Activated CD8-positive, alpha-beta T cell treated with anti-CD3 and anti-CD28 coated beads for 36 hours (primary cell): ENCODE measurements at places on chromosomes 3 and 15. TPM values are rescaled to one million over a fixed set of nuclear protein-coding genes. Genes with fewer than 3 reads are reported as not detected.

- no peaks in the 10 kb centered on the region for H3K27me3 ChIP-seq
- H3K4me3 ChIP-seq = no peak overlapping the region
- H3K4me1 ChIP-seq = peaks cover 18% of the 10 kb centered on the region
- H3K36me3 ChIP-seq = peaks cover 33% of the 10 kb centered on the region
Observed at GRCh38 chr15:78003539-78004008, 73.9 kb downstream of the TBC1D2B start.

GRCh38 chr3:136134091-136134490 is 62.0 kb downstream of the MSL2 start:
- H3K36me3 ChIP-seq = no peaks in the 10 kb centered on the region
- DNase-seq = no peak
- H3K4me3 ChIP-seq = no peak overlapping the region
- H3K27ac ChIP-seq = no peak overlapping the region

DNA sequence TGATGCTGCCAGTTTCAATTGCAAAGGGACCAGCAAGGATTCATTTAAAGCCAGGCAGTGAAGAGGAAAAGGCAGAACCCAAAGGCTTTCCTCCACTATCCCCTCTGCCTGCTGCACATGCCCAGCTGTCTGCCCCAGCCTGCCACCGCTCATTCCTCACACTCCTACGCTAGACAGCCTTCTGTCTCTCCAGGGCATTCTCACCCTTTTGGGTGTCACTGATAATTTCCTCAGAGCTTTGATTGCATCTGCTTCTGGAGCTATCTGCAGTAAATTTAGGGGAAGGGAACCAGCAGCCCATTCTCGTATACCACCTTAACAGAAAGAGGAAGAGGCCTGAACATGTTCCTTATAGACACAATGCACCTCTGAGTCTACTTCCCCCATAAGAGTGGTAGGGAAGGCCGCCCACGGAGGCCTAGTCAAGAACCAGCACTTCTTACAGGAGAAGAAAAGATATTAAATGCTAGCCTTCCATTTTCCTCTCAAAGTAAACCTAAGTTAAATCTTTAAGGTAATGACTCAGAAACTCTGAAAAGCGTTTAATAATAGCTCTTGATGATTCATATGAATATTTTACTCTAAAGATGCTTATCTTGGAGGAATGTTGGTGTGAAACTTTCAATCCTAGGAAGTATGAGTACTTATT is 20.9 kb downstream of the NUDT16 start:
- H3K36me3 ChIP-seq = peaks cover 3% of the 10 kb centered on the region
- peaks cover 6% of the 10 kb centered on the region for H3K27me3 ChIP-seq
- no peak overlapping the region for H3K4me3 ChIP-seq
- DNase-seq = no peak
- H3K27ac ChIP-seq = no peak overlapping the region

- DNase-seq = no peak
- no peak overlapping the region for H3K4me3 ChIP-seq
- no peaks in the 10 kb centered on the region for H3K36me3 ChIP-seq
- H3K27me3 ChIP-seq = peaks cover 15% of the 10 kb centered on the region
Observed at GRCh38 chr15:62103431-62103830, 36.7 kb downstream of the C2CD4A start.

GRCh38 chr3:123161167-123161566 is 40.6 kb upstream of the SEC22A start:
- H3K4me3 ChIP-seq = no peak overlapping the region
- H3K27ac ChIP-seq = no peak overlapping the region

DNA sequence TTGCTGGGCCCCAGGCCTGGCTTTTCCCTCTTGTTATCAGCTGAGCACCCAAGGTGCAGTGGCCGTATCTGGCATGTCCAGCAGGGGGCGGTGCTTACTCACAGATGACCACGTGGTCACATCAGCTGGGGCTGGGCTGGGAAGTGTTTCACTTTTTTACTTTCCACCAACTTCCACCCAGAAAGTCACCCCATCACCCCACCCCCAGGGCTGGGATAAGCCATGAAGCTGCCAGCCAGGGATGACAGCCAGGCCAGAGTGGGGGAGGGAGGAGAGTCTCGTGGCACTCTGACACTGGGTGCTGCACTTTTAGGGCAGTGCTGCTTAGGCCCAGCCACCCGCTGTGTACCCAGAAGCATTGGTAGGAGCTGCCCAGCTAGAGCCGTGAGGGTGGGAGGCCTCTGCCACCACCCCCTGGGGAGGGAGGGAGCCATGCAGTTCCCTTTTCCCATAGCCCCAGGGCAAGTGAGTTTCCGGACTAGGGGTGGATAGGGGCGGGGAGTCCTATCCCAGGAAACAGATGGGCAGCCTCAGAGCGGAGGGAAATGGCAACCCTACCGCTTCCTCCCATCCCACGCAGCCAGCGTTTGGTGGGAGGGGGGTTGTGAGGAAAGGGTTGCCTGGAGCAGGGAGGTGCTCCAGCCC is 6.1 kb downstream of the PPCDC start:
- no peak overlapping the region for H3K27ac ChIP-seq
- H3K27me3 ChIP-seq = no peaks in the 10 kb centered on the region
- peaks cover 24% of the 10 kb centered on the region for H3K36me3 ChIP-seq
- peaks cover 45% of the 10 kb centered on the region for H3K4me1 ChIP-seq

DNA sequence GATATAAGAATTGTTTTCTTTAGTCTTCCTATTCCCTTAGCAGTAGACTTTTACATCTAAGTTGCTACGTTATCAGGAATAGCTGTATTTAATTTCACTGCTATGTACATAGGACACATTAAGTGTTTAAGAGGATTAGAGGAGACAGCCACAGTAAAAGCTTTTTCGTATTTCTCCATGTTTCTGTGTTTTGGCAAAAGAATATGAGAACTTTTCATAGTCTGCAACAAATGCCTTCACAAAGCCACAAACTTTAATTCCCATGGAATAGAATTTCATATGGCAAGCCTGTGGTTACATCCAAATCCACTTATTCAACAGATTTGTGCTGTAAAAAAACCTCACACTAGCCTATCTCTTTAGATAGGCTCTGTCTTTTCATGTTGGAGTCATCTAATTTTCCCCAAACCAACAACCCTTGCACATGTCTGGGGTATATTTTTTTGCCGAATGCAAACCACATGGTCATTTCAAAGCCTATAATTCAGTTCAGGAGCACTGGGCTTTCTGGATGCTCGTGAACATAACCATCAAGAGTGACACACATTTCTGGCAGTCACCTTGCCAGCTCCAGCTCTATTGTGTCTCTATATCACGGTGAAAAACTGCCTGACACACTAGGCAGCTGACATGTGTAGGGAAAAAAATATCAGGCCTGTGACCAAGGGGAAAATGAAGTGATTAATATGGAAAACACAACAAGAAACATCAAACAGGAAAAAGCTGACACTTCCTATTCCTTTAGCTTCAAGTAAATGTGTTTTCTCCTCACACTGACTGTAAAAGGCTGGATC is 19.2 kb downstream of the PLD1 start:
- no peaks in the 10 kb centered on the region for H3K36me3 ChIP-seq
- H3K27ac ChIP-seq = no peak overlapping the region
- H3K4me1 ChIP-seq = no peaks in the 10 kb centered on the region
- no peaks in the 10 kb centered on the region for H3K27me3 ChIP-seq
- no peak for DNase-seq

GRCh38 chr3:59515966-59516365 is 466.1 kb upstream of the CFAP20DC start:
- H3K27ac ChIP-seq = no peak overlapping the region
- H3K4me3 ChIP-seq = no peak overlapping the region
- no peaks in the 10 kb centered on the region for H3K27me3 ChIP-seq
- H3K36me3 ChIP-seq = peaks cover 1% of the 10 kb centered on the region

GRCh38 chr3:84442533-84442932 is 516.3 kb upstream of the CADM2 start:
- no peak overlapping the region for H3K27ac ChIP-seq
- H3K36me3 ChIP-seq = no peaks in the 10 kb centered on the region
- no peak for DNase-seq
- no peaks in the 10 kb centered on the region for H3K4me1 ChIP-seq
- no peaks in the 10 kb centered on the region for H3K27me3 ChIP-seq
- H3K4me3 ChIP-seq = no peak overlapping the region

DNA sequence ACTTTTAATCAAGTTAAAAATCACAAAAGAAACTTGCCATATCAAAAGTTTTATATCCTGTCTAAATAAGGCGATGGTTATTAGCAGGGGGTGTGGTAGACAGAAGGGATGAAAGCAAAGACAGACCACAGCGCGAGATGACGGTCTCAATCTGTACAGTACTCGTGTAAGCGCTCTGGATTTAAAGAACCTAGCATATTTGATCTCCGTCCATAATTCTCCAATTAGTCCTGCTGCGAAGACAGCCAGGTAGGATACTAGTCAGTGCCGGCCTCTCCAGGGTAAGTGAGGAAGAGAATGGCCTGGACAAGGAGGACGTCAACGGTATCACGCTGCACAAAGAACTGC is 701 bp downstream of the SGO1 start:
- no peaks in the 10 kb centered on the region for H3K27me3 ChIP-seq
- DNase-seq = peak; percentile 54
- no peak overlapping the region for H3K4me3 ChIP-seq
- H3K4me1 ChIP-seq = peaks cover 5% of the 10 kb centered on the region
- H3K27ac ChIP-seq = no peak overlapping the region
- peaks cover 20% of the 10 kb centered on the region for H3K36me3 ChIP-seq

DNA sequence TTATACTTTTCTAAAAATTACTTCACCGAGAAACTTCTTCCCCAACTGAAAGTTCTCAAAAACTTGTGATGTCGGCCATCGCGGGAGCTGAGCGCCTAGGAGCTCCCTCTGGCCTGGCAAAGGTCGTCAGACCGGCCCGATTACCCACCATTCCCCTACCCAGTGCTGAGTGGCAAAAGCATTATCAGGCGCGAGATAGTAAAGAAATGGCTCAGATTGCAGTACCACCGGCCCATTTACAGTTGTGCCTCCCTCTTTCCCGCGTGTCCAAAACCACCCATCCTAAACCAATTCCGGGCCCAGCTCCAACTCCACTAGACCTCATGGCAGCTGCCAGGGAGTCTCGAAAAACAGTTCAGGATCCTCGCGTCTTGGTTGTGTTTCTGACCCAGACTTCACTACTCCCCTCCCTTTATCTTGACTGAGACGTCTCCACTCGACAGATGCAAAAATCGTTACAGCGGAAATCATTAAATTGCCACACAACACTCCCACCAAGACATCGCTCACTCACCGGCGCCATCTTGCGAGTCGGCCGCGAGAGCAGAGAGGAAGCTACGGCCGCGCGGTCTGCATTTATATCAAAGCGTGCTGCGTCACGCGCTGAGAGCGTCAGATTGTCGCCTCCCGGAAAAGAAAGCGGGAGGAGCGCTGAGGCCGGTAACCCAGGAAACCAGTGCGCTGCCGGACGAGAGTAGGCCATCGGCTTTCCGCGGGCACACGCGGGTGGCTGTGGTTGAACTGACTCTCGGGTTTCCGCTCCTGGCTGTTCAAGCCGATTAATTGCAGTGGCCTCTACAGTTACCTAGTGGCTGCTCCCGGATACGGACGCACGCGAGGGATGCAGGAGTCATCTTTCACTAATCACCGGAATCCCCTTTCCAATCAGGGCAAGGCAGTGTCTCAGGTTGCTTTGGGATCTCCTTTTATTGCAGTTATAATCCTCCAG is at the start of gene RPL22L1:
TSS of gene RPL22L1 (minus strand) at position 551 of the 949 bp plus-strand sequence. CDS start at position 523, 28 bp downstream.
- H3K27ac ChIP-seq = peak within 1 kb of the TSS; percentile 95
- peak; percentile 96 for DNase-seq
- peaks cover 41% of the 10 kb centered on the region for H3K36me3 ChIP-seq
- no peaks in the 10 kb centered on the region for H3K27me3 ChIP-seq
- peak within 1 kb of the TSS; percentile 87 for H3K4me3 ChIP-seq

GRCh38 chr15:73048624-73049295 is 3.5 kb upstream of the NEO1 start:
- H3K4me3 ChIP-seq = no peak overlapping the region
- peaks cover 28% of the 10 kb centered on the region for H3K27me3 ChIP-seq
- peaks cover 8% of the 10 kb centered on the region for H3K4me1 ChIP-seq
- H3K27ac ChIP-seq = no peak overlapping the region

DNA sequence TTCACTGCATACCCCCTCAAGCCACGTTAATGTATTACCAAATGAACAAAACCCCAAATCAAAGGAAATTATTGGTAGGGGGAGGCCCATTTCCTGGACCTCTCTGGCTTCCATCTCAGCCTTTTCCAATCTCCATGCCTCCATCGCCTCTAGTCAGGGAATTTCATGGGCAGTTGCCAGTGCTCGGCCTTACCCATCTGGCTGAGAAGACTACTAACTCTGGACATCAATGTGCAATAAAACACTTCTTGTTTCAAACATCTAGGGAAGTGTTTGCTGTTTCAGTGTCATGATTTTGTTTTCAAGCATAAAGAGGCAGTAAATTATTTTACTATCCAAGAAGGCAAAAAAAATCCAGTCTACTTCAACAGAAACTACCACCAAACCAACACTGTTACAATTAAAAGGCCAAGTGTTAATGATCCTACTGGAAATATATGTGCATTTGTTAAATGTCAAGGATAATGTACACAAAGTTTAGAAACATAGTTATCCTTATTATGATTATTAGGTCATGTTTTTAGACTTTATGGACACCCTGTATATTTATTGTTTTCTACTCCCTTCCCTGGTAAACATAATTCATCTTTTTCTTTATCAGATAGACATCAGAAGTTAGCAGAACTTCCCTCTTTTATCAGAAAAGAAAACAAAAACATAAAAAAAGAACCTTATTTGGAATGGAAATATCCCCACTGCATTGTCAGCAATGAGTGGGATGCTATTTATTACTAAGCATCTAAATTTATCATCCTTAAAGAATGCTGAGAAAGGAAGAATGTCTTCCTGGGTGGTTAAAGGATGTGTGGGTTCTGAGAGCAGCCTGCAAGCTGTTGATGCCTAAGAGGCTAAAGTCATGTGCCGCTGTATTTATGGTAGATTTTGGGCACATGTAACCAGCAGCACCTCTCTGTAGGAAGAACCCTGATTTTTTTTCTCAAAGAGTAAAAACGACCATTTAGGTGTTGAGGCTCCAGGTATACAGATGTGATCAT is 15.2 kb downstream of the LDHAL6B start:
- no peak overlapping the region for H3K4me3 ChIP-seq
- no peaks in the 10 kb centered on the region for H3K36me3 ChIP-seq
- no peaks in the 10 kb centered on the region for H3K4me1 ChIP-seq

GRCh38 chr3:29335943-29336342 is 55.1 kb downstream of the RBMS3 start:
- H3K4me1 ChIP-seq = no peaks in the 10 kb centered on the region
- H3K27ac ChIP-seq = no peak overlapping the region
- H3K4me3 ChIP-seq = no peak overlapping the region
- H3K27me3 ChIP-seq = peaks cover 3% of the 10 kb centered on the region
- no peaks in the 10 kb centered on the region for H3K36me3 ChIP-seq

GRCh38 chr15:51335538-51336410 is 2.6 kb downstream of the CYP19A1 start:
- no peak overlapping the region for H3K27ac ChIP-seq
- no peak overlapping the region for H3K4me3 ChIP-seq
- H3K27me3 ChIP-seq = peaks cover 10% of the 10 kb centered on the region
- no peak for DNase-seq

GRCh38 chr3:55658690-55659562 is 171.8 kb upstream of the WNT5A start:
- no peaks in the 10 kb centered on the region for H3K27me3 ChIP-seq
- no peak overlapping the region for H3K4me3 ChIP-seq
- peaks cover 9% of the 10 kb centered on the region for H3K4me1 ChIP-seq
- no peak overlapping the region for H3K27ac ChIP-seq
- DNase-seq = no peak

The ELP6 gene
- 41.4 TPM for total RNA-seq

The PRR23A gene
- total RNA-seq = not detected

The CNBP gene
- 454 TPM for total RNA-seq

The KBTBD12 gene
- not detected for total RNA-seq

The SCAMP5 gene
- total RNA-seq = 1.1 TPM

The FANCD2OS gene
- not detected for total RNA-seq

The CDHR4 gene
- not detected for total RNA-seq

The WHAMM gene
- total RNA-seq = 6.1 TPM
